ENCODE measurements at places on chromosomes 13 and 19.

DNA sequence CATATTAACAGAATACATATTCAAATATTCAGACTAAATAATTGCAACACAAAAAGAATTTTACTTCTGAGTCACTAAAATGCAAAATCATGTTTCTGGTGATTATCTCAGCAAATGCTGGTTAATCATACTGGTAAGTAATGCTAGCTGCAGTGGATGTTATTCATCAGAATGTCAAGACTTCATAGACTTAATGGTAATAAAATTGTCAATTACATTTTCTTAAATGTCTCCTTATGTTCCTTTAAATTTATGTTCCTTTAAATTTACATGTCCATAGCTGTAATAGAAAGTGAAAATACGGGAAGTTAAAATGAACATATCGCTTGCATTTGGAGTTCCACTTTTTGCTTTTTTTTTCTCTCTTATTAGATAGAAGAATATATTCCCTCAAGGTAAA, 853.0 kb downstream of the SLITRK6 start:
- DNase-seq: no peak

DNA sequence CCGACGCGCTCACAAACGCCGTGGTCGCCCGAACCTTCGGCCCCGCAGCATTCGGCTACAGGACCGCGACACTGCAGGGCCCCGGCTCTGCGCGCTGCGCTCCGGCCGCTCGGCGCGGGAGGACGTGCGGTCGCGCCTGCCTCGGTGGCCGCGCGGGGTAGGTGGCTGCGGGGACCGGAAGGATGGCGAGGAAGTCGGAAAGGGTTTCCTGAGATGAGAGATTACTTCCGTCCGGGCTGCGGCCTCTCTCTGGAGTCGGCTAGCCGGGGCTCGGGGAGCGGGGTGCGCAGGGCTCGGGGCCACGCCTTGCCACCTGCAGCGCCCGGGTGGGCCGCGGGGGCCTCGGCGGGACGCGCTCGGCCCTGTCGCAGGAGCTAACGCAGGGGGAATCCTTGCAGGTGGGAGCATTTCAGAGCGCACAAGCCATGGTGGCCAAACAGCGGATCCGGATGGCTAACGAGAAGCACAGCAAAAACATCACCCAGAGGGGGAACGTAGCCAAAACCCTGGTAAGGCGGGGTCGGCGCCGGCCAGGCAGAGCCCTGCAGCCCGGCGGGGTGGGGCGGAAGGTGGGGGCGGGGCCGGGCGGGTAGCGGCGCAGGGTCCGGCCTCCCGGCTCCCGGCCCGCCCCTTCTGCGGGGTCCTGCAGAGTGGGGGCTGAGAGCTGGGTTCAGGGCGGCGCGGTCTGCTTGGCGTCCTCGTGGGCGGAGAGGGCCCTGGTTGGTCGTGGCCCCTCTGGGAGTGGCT, at the start of gene SERP2:
TSS of gene SERP2 (plus strand) at position 224 of the 747 bp plus-strand sequence. CDS start at position 426, 202 bp downstream.
- DNase-seq: peak; percentile 56

- no peak for DNase-seq
Measured at GRCh38 chr19:48340995-48341394, 15.6 kb downstream of the EMP3 start.

DNA sequence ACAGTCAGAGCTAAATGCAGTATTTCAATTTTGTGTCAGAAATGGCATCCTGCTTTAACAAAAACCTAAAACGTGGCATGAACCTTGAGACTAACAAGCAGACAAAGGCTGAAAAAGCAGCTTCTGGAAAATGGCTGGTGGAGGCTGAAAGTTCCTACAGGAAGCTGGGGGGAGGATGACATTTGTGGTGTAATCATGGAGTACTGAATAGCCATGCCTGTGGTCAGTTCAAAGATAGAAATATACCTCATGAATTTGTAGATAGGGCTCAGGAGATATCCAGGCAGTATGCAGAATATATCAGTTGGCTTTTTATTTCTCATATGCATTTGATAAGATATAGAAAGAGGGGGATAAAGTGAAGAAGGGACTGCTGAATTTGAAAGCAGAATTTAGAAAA, 181.7 kb downstream of the UQCRFS1 start:
- DNase-seq: no peak

- no peak for DNase-seq
Measured at GRCh38 chr19:35859414-35859813, 2.7 kb downstream of the KIRREL2 start.

DNA sequence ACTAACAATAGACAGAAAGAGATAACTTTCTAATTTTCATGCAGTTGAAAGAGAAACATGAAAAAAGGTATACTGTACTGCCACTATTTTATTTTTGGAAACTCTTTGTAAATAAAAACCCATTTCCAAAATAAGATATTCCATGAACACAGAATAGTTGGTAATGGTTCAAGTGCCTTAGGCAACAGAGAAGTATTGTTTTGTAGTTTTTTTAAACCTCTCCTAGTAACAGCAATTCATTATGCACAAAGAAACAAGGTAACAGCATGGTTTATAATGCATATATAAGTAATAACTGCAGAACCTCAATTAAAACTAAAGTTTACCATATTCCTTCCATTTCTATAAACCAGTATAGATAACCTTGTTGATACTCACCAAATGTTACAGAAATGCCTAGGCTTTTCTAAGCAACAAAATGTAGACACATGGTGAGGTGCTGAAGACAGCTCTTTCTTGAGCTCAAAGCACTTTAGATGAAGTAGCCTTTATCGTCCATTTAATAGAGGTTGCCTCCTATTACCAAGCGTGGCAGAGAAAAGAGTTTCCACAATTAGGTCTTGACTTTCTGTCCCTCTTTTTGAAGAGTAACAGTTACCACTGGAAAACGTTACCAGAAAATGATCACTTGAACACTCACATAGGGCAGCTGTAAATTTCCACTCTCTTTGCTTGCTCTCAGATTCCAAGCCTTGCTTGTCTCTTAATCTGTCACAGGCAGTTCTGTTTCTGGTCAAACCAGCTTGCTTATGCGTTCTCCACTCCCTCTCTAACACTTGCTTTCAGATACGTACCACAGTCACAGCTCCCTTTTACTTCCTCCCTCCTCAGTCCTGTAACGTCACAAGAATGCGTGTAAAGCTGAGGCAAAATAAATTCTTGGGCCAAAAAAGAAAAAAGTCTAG, 42.9 kb downstream of the CAB39L start:
- peak; percentile 86 for DNase-seq
